ENCODE measurements at places on chromosomes 6 and 20.

DNA sequence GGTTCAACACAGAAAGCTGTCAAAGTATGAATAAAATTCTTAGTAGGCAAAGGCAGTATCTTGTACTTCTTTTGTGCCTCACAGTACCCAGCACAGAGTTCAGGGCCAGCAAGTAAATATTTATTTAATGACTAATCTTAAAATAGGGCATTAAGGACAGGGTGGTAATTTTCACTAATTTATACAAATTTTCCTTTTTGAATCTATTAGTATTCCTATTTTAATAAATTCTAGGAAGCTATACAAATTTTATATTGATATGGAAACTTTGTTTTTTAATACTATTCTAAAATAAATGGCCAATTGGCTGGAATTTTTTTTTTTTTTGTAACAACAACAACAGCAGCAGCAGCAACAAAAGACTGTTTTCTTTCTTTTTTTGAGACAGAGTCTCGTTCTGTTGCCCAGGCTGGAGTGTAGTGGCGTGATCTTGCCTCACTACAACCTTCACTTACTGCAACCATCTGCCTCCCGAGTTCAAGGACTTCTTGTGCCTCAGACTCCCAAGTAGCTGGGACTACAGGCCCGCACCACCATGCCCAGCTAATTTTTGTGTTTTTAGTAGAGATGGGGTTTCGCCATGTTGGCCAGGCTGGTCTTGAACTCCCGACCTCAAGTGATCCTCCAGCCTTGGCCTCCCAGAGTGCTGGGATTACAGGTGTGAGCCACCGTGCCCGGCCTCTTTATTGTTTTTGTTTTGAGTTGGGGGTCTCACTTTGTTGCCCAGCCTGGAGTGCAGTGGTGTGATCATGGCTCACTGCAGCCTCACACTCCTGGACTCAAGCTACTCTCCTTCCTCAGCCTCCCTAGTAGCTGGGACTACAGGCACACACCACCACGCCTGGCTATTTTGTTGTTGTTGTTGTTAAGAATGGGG is 85.2 kb downstream of the FKBP5 start:
- no peak for DNase-seq

- DNase-seq = no peak
Measured at GRCh38 chr6:122374307-122374706, 25.1 kb upstream of the HSF2 start.

- no peak for DNase-seq
Measured at GRCh38 chr6:92534109-92534508, 885.2 kb downstream of the EPHA7 start.

GRCh38 chr20:38298768-38299288 is 5.1 kb upstream of the BPI start:
- DNase-seq = no peak

DNA sequence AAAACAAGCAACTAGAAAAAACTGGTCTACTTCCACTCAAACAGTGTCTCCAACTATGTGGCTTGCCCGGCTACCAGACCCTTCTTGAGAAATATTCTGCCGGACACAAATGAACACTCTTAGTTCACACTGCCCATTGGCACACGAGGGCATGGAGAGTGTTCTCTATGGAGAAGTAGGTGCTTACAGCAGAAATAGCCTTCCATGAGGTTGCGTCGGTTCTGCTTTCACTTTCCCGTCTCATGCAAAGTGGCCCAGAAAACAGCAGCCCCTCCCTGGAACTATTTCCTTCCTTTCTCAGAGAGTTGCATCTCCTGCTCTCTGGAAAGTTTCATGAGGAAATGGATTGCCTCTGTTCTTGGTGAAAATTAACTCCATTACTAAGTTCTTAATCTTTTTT is 9.5 kb upstream of the HLA-DOA start:
- no peak for DNase-seq

- DNase-seq = no peak
Measured at GRCh38 chr6:147341486-147341885, 137.3 kb downstream of the STXBP5 start.

DNA sequence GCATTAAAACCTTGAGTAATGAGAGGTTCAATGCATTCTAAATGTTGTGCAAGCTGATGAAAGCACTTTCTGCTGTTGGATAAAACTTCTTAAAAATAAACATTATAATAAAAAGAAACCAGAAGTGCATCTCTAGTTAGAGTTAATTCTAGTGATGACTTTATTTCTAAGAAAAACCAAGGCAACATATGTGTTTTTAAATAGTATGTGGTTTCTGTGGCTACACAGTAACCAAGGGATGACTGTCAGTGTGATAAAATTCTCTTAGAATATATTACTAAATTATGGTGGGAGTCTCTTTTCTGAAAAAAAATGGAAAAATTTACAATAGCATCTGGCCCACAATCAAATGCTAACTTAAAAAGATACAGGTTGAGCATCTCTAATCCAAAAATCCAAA is 117.0 kb downstream of the ME1 start:
- no peak for DNase-seq

GRCh38 chr20:19498756-19499155 is 259.3 kb upstream of the RIN2 start:
- DNase-seq = no peak

DNA sequence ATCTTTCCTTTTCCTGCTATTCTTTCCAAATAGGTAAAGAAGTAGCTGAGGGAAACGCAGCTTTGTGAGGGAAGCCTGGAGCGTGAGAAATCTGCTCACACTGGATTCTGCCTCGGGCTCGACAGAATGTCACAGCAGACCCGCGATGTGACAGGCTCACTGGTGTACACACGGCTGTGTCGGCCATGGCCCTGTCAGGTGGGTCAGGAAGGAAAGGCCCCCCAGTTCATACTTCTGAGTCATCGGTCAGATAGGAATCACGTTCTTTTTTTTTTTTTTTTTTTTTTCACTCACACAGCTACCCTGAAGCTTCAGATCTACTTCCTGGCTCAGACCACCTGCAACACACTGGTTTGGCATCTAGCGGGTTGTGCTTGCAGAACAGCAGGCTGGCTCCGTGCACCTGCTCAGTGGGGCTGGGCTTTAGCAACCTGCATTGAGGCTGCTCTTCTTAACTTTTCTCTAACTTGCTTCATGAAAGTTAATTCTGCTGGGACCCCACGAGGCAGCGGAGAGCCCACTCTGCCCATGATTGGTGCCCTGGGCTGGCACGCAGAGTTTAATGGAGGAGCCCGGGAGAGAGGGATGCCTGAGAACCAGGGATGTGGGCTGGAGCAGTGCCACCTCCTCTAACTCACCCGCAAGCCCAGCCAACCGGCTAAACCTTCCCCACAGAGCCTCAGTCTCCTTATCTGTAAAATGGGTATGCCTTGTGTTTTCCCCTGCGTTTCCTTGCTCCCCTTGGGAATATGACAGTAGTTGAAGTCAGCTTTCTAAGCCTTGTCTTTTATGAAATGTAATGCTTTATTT is 61.5 kb upstream of the FNDC1 start:
- DNase-seq = no peak

GRCh38 chr6:27370391-27370790 is 18.2 kb upstream of the ZNF391 start:
- no peak for DNase-seq

DNA sequence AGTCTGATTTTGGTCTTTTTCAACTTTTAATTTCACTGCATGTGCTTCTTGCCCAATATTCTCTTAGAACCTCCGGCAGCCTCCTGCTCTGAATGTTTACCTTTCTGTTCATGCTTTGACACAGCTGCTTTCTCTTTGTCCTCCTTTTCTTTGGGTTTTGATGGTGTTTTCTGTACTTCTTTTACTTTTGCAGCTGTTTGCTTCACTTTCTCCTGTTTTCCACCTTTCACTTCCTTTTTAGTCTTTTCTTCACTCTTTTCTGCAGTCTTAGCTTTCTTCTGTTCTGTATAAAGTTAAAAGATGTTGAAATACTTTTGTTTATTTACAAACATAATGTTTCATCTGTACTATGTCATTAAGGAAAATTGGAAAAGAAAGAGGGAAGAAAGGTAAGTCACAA is 133.1 kb downstream of the TRDN start:
- no peak for DNase-seq

DNA sequence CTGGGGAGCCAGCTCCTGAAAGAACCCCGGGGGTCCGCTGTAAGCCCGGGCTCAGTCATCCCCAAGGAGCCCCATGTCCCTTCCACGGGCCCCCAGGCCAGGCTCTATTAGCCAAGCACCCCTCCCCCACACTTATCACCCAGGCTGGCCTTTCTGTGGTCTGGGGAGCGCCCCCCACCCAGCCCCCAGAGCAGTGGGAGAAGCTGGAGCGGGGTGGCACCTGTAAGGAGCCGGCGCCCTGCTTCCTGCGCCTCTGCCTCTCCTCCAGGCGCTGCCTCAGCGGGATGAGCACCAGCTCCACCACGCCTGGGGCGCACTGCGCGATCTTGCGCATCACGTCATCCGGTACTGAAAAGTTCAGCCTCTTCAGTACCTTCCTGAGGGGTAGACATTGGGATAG is 2.3 kb downstream of the SPEF1 start:
- DNase-seq = no peak

DNA sequence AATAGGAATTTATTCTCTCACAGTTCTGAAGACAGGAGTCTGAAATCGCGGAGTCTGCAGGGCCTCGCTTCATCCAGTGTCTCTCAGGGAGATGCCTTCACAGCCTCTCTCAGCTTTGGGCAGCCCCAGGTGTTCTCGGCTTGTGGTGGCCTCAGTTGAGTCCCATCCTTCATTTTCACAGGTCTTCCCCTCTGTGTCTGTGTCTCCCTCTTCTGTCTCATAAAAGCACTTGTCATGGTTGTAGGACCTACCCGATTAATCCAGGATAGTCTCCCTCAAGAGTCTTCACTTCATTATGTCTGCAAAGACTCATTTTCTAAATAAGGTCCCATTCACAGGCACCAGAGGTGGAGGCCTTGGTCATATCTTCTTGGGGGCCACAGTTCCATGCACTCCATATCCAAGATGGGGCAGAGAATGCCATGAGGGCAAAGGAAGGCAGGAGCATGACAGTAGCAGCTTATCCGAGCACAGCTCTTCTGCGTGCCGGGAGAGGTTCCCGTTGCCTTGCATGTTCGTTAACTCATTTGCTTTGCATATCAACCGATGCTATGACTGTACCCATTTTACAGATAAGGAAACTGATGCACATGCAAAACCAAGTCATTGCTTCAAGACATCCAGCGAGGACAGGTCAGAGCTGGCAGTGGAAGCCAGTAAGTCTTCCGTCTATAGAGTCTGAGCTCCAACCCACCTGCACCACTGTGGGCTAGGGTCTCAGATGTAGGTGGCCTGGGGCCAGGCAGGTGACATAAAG is 363.8 kb upstream of the SULF2 start:
- DNase-seq = no peak

GRCh38 chr6:68372991-68373390 is 262.1 kb upstream of the ADGRB3 start:
- DNase-seq = no peak

DNA sequence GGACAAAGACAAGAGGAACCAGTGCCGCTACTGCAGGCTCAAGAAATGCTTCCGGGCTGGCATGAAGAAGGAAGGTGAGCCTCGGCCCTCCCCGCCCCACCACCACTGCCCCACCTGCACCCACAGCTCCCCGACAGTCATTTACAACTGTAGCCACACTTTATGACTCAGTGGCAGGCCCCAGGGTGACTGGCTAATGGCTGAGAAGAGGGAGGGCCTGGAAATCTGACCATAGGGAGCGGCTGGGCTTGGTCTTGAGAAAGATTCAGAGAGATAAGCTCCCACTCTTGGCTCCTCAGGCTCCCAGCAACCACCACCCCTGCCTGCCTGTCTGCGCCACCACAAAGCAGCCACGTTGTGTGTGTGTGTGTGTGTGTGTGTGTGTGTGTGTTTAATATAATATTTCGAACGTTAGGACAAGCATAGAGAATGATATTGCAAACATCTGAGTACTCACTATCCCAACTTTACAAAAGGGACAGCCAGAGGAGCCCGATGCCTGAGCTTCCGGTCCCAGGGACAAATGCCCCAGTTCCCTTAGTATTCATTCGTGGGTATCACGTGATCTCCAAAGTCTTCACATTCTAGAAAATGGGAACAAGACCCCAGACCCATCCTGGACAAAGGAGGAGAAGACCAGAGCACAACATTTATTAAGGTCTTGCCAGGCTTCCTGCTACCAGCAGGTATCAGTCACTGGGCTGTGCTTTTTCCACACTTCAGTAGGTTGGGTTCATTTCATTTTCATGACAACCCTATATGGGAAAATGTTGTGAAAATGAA is 52.1 kb downstream of the HNF4A start:
- DNase-seq = no peak

GRCh38 chr6:158649289-158650143 is at the start of gene SYTL3:
Gene SYTL3, plus strand, starts transcription at chr6:158650054. Its CDS starts 13,215 bp downstream, at chr6:158663269.
- peak; percentile 39 for DNase-seq

Measured in stimulated activated CD4-positive, alpha-beta T cell treated with anti-CD3 and anti-CD28 coated beads, Interleukin-1b, Interleukin-23, amount 100 ng/mL, for 1 hour (primary cell).